ENCODE measurements at places on chromosomes 4 and X.

DNA sequence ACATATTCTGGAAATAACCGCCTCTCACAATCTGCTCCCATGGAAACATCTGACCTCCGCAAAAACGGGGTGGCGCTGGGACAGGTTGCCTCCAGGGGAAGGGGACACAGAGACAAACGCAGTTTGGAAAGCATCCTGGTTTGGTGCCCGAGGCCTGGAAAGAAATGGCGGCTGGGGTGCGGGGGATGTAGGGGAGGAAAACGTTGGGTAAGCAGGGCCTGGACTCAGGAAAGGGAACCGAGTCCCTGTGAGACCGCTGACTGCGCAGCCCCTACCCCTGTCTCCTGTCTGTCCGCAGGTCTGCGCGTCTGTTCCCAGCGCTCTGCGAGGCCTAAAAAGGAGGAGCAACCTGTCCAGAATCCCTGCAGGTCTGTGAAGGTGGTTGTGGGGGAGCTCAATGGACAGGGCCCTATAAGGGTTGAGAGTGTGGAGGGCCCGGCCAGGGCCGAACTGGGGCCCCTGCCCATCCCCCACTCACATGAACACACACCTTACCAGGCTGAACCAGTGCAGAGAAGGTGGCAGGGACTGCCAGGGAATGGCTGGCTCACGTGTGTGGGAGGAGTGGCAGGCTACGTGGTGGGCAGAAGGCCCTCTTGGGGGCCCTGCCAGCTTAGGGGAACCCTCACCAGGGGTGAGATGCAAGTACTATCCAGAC is 672 bp downstream of the TCEAL3 start:
- no peak for DNase-seq

- no peak for DNase-seq
Measured at GRCh38 chr4:36088542-36088941, 155.8 kb downstream of the ARAP2 start.

DNA sequence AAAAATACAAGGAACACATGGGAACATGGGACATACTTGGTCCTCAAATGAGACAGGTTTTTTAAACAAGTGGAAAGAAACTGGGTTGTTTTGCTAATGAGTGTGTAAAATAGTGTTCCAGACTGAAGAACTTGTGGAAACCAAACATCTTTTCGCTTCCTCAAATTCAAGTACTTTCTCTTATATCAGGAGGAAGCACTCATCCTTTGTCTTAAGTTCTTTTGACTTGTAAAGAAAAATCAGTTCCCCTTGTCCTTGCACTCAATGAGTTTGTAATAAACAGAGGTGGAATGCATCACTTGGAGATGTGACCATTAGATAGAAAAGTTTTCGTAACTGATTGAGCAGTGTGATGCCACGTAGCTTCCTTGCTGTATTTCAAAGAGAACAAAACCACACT is 101.1 kb downstream of the PHOX2B start:
- DNase-seq, result no peak

- DNase-seq, result no peak
Measured at GRCh38 chrX:123085311-123085940, 98.7 kb upstream of the GRIA3 start.

DNA sequence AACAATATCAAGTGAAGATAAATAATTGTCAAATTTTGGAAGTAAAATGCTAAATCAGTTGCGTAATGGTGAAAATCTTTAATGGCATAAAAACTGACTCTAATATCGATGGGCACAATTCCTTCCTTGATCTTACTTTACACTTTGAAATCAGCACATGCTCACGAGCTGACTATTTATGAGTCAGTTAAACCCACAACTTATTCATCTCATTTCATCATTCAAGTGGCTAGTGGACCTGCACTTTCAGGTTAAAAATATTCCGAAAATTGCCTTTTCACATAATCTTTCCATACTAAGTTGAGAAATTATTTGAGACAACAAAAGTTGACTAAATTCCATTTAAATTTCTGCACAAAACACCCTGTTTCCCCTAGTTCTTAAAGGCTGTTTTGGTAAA is 582.1 kb upstream of the TENM3 start:
- no peak for DNase-seq

DNA sequence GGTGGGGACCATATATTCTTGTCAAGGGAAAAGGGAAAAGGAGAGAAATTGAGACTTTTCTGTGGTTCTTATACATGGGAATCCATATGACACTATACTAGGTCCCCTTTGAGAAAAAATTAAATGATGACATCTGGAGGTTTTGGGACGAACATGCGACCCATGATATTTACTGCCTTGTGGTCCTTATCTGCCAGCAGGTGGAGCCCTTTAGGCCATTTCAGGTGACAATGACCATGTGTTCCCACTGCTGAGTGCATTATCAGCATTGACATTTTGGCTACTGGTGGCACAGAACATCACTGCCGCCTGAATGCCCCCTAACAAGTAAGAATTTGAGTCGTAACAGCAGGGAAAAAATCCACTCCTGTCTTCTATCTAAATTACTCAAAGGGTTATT is 843.4 kb downstream of the FSTL5 start:
- no peak for DNase-seq

DNA sequence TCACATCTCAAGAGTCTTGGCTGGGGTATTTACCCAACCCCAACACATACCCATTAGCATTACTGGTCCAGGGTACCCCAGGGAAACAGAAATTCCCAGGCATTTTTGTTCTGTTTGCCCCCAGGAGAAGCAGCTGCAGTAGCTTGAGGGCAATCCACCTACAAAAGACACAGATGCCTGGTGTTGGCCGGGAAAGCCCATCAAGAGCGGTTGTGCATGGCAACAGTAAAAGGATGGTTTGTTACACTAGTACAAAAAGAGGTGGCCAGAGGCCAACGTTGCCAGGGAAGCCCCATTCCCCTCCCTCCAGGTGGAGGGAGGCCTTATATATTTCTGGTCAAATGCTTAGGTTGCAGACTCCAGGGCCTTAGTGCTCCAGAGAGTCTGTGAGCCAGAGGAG is 637.8 kb downstream of the BCOR start:
- DNase-seq, result no peak

DNA sequence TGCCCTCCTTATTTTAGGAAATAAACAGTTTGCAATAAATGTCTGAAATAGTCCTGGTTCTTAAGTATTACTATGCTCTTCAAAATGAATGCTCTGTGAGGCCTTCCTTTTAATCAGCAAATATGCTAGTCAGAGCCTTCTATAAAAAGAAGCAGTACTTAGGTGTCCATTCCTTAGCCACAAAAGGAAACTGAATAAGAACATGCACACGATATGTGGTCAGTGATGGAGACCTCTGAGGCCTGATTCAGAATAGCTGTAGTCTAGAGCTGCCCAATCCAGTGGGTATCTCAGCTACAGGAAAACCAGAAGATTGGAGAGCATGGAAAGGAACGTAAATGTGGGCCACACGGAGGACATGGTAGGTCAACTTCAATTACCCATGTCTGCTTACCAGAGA is 141.8 kb downstream of the RASL11B start:
- no peak for DNase-seq

GRCh38 chrX:110081740-110082139 is 78.8 kb downstream of the TMEM164 start:
- no peak for DNase-seq

GRCh38 chr4:98822144-98822543 is 106.8 kb downstream of the EIF4E start:
- DNase-seq, result no peak

- no peak for DNase-seq
Measured at GRCh38 chr4:2834001-2834921, 9.4 kb upstream of the ADD1 start.

DNA sequence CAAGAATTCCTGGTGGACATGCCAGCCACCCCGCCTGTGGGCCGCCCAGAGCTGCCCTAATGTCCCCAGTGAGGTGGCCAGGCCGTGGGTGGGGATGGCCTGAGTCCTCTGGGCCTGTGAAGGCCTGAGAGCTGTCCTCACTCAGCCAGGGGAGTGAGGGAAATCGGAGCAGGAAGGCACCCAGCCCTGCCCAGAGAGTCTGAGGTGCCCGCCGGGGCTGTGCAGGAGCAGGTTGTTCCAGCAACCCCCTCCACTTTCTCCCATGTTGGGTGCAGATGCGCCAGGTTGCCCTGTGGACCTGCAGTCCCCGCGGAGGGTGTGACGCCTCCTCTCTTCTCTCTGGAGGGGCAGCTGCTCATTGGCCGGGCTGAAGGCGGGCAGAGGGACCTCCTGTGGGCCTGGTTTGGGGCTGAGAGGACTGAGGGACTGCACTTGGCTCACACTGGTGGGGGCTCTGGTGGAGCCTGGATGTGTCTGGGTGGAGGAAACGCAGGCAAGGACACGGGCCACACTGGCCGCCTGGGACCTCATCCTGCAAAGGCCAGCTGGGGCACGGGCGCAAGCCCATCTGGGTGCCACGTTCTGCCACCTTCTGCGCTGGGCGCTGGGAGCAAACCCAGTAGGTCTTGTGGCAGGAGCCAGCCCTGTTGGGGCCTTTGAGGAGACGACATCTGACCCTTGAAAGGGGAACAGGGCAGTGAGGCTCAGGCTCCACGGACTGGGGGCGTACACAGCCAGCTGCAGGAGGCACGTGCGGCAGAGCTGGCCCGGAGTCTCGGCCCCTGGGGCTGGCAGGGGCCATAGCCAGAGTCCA is 14.0 kb downstream of the DOK7 start:
- no peak for DNase-seq

DNA sequence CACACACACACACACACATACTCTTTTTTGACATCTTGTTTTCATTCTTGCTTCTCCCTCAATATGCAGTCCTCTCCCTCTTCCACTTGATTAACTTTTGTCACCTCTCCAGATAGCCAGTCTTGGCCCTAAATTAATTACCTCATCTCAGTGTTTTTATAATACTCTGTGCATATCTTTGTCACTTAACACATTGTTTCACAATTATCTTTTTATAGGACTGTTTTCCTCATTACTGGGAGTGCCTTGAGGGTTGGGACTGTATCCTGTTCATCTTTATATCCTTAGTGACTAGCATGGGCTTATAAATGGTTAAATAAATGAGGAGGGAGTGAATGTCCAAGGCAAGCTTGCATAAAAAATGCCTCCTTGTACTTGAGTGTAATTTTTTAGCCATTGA is 33.1 kb downstream of the SYNPO2 start:
- DNase-seq, result no peak

DNA sequence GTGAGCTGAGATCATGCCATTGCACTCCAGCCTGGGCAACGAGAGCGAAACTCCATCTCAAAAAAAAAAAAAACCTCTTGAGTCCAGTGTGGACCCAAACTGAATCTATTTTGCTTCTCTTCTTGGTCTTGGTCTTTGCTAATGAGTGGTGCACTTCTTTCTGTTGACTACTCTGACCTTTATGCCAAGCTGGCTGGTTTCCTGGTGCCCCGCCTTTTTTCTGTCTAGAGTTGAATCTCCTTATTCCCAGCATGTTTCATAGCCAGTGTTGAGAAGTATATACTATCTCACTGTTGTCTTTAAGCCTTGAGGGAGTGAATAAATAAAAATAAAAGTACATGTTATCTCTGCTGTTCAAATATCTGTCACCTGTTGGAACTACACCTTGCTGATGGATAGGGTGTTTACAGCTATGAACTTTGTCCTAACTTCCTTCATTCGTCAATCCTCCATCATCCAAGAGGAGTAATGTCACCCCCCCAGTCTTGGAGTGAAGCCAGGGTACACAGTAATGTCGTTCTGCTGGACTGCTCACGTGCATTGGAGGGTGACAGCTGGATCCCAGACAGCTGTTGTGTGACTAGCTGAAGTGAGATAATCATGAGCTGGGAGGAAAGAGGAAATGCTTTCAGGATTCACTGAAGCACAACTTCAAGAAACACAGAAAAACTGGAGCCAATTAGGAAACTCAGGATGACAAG is 99.3 kb upstream of the PRKG2 start:
- no peak for DNase-seq

GRCh38 chrX:40543661-40544328 is 37.0 kb upstream of the ATP6AP2 start:
- DNase-seq, result no peak

DNA sequence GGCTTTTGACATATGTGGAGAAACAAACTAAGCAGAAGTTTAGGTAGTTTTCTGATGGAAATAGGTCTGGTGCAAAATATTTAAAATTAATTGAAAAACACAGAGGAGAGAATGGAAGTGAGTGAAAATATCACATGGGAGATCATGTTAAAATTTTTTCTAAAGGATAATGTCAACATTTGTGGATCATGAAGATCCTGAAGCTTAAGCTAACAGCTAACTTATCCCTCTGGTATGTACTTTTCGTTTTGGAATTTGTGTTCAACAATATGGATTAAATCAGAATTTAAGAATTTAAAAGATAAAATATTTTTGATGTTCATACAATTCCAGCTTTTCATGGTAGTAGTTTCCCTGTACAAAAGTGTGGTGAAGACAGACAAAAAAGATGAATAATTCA is 572.8 kb upstream of the FAM241A start:
- no peak for DNase-seq

Data from activated CD8-positive, alpha-beta memory T cell treated with anti-CD3 and anti-CD28 coated beads for 1 hour (primary cell).